ENCODE measurements at places on chromosomes 2 and 18.

DNA sequence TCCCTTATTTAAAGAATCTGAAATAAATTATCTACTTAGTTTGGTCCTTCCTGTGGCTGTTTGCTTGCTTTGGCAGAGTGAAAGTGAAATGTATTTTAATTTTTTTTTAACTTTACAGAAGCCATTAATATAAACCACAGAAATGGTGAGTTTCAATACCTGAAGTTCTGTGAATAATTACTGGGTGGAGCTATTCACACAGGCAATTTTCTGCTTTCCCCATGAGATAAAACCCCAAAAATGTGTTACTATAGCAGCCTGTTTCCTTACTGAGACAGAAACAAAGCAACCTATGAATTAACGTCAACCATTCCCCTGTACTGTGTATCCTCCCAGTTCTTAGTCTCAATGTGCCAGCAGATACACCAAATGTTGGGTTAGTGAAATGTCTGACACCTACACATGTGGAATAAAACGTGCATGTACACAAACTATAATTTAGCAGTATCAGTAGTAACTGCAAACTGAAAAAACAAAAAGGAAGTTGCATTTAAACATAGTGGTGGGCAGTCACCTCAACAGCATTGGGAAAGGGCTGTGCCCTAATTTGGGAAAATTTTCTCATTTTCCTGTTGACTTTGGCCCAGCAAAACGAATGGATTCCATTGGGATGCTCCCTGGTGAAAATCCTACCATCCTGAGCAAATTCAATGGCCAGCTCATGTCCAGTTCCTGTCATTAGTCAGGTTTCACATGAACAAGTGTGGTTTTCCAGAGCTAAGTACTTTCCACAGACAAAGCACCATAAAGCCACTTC lies 73.1 kb upstream of the RMDN2 start:
- DNase-seq = no peak

GRCh38 chr18:31100436-31101182 lies 1.6 kb downstream of the DSC2 start:
- no peak for DNase-seq

- DNase-seq = peak; percentile 31
These were observed 258.5 kb downstream of the RND3 start for GRCh38 chr2:150228936-150229335.

- DNase-seq = no peak
These were observed 10.1 kb upstream of the GRHL1 start for GRCh38 chr2:9941196-9941995.

- no peak for DNase-seq
These were observed 84.6 kb downstream of the PLCL1 start for GRCh38 chr2:197889041-197889440.

GRCh38 chr2:39981883-39982311 lies 202.8 kb upstream of the THUMPD2 start:
- DNase-seq = peak; percentile 18

GRCh38 chr2:240891492-240892340 lies 4.2 kb downstream of the MAB21L4 start:
- DNase-seq = peak; percentile 24

DNA sequence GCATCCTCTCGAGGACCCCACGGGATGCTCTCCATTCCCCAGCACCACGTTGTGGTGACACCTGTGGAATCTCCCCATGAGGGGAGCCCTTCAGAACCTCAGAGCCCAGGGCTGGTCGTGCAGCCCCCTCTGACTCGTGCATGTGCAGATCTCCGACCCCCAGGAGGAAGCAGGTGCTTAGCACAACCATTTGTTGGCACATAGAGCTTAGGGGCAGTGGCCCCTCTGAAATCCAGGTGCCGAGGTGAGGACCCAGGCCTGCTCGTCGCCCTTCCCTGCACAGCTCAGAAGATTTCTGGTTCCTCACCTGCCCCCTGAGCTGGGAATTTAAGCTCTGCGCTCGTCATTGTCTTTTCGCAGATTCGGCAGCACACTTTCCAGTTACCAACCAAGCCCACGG lies 1.3 kb upstream of the OTOS start:
- no peak for DNase-seq

GRCh38 chr2:10788855-10789254 lies 23.7 kb downstream of the PDIA6 start:
- no peak for DNase-seq
